ENCODE measurements at places on chromosomes 5 and 9.

DNA sequence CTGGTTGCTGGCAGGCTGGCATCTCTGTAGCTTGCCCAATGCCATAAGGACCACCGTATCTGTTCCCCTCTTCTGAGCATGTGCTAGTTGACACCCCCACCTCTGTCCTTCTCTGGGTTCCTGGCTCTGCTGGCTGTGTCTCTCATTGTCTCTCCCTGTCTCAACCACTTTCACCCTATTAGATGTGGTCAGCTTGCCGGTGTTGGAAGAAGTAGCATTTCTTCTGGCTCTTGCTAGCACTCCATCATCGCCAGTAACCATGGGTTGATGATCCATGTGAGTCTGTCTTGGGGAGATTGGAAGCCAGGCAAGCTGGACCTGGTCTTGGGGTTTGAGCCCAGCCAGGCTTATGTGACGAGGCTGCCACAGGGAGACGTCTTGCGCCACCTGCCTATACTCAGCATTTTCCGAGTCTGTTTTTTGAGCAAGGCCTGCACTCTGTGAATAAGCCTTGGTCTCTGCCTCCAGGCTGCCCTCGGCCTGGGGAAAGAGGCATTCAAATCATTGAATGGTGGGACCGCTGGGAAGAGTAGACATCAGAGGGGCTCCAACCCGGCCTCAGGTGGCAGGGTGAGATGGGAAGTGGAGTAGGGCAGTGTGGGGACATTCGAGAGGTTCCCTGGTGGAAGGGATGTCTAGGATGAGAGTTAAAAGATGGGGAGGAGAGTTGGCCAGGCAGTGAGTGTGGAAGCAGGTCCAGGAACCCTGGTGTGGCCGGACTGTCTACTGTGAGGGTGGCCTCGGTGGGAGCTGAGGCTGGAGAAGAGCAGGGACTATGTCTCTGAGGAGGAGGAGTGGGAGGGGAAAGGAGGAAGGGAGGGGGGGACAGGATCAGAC, 74.3 kb downstream of the ZNF618 start:
- no peak for DNase-seq

DNA sequence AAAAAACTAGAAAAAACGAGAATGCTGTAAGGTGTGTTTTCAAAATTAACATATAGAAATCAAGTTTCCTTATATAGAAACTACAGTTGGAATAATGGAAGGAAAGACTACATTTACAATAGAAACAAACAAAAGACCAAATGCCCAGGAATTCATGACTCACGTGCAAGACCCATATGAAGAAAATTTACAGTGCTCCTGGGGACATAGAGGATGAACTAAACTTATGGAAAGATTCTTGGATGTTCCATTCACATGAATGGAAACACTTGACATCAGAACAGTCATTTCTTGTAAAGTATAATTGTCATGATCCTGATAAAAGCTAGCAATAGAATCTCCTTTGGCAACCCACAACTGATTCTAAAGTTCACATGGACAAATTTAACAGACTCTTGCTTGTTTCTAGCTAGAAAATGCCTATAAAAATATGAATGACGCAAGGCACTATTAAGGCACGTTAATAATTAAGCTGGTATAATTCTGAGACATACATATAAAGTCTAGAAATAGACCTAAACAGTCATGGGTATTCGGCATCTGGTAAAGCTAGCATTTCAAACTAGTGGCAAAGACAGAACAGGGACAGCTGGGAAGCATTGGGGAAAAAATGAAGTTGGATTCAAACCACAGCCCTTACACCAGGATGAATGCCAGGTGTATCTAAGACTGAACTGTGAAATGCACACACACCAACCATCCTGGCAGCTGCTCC, 5.1 kb upstream of the ZFP62 start:
- DNase-seq: no peak

- no peak for DNase-seq
Measured at GRCh38 chr9:80449513-80449912, 877.7 kb downstream of the TLE4 start.

- DNase-seq: no peak
Measured at GRCh38 chr5:127066721-127067120, 6.6 kb downstream of the C5orf63 start.

GRCh38 chr9:34158362-34158869, 20.4 kb upstream of the UBAP1 start:
- no peak for DNase-seq

DNA sequence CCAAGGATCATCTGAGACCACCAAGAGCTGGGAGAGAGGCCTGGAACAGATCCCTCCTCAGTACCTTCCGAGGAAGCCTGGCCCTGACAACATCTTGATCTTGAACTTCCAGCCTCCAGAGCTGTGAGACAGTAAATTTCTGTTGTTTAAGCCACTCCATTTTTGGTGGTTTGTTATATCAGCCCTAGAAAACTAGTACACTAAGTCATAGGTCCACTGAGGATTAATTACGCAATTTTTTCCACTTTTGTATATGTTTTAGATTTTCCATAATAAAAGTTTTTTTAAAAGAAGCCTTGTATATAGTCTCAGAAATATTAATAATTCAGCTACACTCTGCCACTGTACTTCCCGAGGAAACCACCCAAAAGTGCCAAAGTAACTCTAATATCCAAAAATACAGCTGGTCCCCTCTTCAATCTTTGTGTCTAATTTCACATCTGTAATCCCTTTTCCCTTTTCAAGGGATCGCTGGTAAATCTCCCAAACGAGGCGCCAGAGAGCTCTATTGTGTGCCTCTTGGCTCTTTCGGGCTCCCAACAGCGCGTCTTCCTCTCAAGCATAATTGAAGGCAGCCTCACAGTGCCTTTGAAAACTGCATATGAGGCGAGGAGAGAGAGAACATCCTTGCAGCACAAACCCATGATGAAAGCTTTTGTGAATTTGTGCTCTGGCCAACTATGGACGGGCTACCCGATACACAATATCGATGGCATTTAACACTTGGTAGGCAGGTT, 32.7 kb downstream of the PRUNE2 start:
- no peak for DNase-seq

DNA sequence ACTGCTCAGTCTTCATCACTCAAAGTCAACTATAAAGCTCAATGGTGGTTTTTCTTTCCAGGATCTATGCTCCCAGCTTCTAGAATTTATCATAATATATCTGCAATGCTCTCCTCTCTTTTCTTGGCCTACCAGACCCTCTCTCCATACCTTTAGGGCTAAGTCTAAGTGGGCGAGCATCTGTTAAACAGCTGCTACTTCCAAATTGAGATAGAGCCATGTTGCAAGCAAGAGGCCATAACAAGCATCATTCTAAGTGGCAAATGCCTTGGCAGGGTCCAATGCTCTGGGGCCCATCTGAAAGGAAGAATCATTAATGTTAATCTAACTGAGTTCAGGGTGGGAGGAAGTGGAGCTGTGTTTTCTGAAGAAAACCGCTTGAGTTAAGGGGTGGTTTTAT, 324.0 kb downstream of the TLR4 start:
- no peak for DNase-seq

DNA sequence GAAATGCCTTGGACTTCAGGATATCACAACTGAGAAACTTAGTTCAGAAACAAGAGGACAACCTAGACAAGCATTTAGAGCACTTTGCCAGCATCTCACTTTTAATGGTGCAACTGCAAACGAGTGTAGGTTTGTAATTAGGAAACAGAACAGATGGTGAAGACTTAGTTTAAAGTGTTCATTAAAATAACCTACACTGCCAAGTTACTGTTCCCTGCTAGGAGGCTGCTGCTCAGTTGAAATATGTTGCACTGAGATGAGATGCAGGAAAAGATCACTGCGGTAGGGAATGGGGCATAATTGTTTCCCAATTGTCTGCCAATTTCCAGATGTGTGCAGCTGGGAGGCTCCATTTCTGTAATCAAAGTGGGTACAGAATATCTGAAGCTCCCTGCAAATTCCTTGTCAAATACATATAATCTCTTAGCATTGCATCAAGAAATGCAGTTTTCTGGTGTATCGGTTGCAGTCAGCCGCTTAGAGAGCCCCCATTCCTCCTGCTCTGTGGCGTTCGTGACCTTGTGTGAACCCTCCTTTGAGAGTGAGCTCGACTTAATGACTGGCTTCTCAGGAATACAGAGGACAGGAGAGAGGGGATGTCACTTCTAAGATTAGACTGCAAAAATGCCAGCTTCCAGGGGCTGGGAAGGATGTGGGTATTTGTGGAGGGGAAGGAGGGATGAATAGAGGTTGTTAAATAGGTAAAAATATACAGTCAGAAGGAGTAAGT, 448.9 kb downstream of the MED10 start:
- no peak for DNase-seq

DNA sequence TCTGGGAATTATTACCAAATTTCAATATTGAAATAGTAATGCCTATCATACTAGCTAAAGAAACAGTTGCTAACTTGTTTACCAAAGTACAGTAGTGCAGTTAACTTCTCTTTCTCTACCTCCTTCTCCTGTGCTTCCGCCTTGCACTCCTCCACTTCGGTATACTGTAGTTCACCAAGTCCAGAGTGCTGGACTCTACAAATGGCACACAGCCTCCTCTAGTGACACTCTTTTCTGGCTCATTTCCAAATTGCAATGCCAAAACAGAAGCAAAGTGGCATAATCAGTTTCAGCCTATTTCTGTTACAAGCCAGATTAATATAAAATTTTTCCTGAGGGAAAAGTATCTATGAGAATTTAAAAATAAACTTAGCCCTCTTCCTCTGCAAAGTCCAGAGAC, 86.0 kb upstream of the RASGRF2 start:
- DNase-seq: no peak

- DNase-seq: no peak
Measured at GRCh38 chr9:15400281-15400941, 22.3 kb upstream of the SNAPC3 start.

DNA sequence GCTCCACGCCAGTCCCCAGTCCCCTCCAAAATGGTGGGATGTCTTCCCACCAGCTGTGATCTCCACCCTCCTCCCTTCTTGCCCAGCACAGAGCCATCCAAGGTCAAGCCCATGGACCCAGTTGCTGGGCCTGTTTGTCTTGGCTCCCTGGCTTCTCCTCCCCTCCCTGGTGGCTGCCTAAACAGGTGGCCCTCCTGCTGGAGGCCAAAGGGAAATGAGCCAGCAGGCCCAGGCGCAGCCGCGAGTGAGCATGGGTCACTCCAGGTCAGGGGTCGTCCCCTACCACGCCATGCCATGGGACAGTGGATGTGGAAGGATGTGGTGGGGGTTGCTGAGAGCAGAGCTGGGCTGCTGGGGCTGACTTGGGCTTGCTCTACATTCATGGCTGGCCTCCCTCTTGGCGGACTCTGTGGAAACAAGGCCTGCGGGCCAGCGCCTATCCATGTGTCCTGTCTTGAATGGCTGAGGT, 33.6 kb downstream of the COL15A1 start:
- DNase-seq: no peak

- DNase-seq: no peak
Measured at GRCh38 chr5:179055436-179055835, 4.7 kb upstream of the ZNF354C start.

GRCh38 chr5:2810644-2811043, 59.2 kb upstream of the IRX2 start:
- no peak for DNase-seq

DNA sequence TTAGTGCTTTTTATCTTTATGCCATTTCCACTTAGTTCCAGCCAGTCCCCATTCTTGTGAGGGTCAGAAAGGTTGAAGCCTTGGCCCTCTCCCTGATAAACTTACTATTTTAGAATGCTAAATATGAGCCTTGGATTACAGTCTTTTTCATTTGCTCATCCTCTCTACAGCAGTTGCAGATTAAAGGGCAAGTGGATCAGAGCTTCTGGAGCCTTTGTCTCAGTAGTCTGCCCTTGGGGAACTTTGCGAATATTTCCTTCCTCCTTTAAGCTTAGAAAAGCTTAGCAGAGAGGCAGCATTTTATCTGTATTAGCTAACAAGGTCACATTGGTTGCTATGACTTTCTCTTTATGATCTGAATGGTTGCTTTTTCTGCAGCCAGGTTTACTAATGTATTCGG, 11.5 kb downstream of the FSD1L start:
- no peak for DNase-seq

- DNase-seq: no peak
Measured at GRCh38 chr5:67085616-67086015, 111.0 kb downstream of the CD180 start.

DNA sequence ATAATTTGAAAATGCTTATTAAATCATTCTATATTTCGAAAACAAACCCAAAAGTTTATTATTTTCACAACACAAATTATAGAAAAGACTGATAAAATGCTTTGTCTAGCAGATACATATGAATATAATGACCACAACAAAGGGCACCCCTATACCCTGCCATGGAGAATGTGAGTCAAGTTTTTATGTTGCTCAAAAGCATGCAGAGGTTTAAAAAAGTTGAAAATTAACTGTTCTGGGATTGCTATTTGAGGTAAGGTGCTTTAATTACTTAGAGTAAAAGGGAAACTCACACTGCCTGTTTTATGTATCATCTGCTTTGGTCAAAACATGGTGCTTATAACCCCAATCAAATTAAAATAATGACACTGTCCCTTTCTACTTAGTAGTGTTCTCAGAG, 41.0 kb downstream of the MLANA start:
- no peak for DNase-seq

DNA sequence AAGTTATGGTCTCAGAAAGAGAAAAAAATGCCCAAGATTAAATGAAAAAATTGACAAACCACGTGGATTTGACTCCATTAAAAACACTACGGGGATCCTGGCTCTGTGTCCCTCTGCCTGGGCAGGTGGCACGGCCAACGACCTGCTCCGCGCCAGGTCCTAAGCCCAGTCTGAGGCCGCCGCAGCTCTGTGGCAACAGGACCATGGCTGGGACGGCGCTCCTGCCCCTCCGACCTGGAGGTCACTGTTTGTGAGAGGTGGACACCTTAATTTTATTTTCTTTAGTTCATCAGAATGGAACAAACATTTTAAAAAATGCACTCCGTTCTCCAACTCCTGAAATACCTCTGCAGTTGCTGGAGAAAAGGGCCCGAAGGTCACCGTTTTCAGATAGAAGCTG, 369.4 kb downstream of the CDH9 start:
- no peak for DNase-seq

- no peak for DNase-seq
Measured at GRCh38 chr5:41071975-41072374, 833 bp upstream of the MROH2B start.

- no peak for DNase-seq
Measured at GRCh38 chr5:135834639-135835529, at the start of gene SLC25A48. Gene SLC25A48 (plus strand): TSS chr5:135834663. CDS start chr5:135834848, 185 bp downstream.

DNA sequence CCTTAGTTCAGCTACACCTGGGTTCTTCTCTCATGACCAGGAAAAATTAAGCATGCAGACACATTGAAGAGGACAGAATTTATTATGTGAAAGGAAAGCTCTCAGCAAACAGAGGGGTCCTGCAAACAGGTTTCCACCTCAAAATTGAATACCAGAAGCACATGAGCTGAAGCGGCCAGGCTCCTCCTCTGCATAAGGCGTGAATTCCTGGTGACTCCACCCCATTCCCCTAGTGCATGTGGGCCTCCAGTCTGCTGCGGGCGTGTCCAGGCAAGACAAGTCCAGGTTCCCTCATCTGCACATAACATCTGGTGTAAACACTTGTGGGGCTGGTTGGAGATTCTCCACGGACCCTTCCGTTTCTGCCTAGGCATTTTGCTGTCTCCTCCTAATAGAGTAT, 1156.4 kb downstream of the FOXD4L5 start:
- DNase-seq: no peak

DNA sequence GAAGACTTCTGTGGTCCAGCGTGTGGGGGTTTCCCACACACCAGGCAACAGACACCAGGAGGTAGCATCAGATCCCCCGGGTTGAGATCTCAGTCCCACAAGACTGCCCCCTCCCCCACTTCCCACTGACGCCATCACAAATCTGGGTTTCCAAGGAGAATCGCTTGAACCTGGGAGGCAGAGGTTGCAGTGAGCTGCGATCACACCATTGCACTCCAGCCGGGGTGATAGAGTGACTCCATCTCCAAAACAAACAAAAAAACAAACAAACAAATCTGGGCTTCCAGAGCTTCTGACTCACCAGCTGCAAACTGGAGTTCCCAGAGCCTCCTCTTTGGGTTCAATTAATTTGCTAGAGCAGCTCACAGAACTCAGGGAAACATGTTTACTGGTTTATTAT, 4.7 kb upstream of the GBGT1 start:
- no peak for DNase-seq

All from kidney capillary endothelial cell (primary cell).